ENCODE measurements at places on chromosomes 2 and 18.

DNA sequence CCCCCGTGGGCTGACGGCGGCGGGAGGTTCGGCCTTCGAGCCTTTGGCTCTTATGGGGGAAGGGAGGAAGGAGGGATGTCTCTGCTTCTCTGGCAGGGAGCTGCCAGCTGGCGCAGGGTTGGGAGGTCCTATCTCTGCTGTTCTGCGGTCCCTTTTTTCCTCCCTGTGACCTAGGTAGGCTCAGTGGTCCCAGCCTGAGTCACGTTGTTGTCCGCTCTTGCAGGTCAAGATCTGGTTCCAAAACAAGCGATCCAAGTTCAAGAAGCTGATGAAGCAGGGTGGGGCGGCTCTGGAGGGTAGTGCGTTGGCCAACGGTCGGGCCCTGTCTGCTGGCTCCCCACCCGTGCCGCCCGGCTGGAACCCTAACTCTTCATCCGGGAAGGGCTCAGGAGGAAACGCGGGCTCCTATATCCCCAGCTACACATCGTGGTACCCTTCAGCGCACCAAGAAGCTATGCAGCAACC is 2.5 kb downstream of the DLX1 start:
- DNase-seq, result no peak

GRCh38 chr2:98835831-98836385 is 100.1 kb downstream of the CRACDL start:
- no peak for DNase-seq

- DNase-seq, result no peak
Measured at GRCh38 chr2:85717308-85718008, 23.3 kb downstream of the GNLY start.

- DNase-seq, result no peak
Measured at GRCh38 chr2:99657691-99658258, 168.0 kb upstream of the REV1 start.

DNA sequence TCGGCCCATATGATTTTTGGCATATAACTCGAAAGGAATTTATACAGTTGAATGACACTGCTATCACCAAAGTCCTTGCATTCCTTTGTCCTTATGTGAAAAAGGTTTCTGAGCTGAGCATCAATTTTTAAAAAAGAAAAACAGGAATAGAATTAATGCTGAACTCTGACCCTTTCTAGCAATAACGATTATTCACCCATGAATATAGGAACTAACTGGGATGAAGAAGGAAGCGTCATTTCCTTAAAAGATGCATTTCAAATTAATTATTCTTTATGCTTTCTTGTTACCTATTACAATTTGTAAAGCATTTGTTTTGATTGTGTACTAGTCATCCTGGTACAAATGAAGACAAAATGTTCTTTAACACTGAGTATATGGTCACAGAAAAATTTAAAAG is 19.3 kb downstream of the TMEM247 start:
- DNase-seq, result no peak

All from Calu3 (cell line).